ENCODE measurements at places on chromosomes 11 and 22.
A peak's percentile ranks its signal among the peaks of the same experiment; 100 is the strongest.

DNA sequence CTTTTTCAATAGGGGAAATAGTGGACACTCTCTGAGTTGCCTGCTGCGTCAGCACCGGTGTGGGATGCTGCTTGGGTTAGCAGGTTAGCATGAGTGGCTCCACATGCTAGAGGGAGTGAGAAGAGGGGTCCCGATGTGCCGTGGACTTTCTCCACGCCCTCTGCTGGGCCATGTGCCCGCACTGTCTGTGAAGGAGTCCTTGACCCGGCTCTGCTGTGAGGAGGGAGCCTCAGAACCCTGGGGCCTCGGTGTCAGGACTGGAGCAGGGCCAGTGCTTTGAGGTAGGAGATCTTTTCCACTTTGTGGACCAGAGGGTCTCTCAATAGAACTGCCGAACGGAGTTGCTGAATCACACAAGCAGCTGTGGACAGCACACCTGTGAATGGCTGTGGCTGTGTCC lies 14.8 kb downstream of the CTTN start:
- no peak for DNase-seq

GRCh38 chr22:46653596-46653995 lies 33.4 kb downstream of the GRAMD4 start:
- DNase-seq, result peak; percentile 23

GRCh38 chr11:36890841-36891240 lies 292.8 kb upstream of the RAG2 start:
- no peak for DNase-seq

DNA sequence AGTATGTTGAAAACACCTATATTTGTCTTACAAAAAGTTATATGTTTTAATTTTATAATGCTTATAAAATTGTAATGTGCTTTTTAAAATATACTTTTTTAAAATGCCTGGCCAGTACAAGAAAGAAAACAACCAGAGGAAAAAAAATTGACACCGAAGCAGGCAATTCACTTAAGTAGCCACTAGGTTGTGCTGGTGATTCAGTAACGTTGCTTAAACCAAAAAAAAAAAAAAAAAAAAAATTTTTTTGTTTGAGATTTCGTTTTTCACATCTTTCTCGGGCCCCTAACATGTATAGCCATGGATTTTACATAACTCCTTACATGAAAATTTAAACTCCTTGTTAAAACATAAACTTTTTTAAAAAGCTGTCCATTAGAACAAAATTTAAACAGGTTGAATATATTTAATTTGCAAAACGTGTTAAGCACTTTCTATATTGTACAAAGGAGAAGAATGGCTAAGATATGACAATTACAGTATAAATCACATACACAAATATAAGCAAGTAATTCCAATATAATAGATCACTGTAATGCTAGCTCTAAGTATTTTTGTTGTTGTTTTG lies 9.2 kb downstream of the OR8B4 start:
- DNase-seq, result peak; percentile 8

DNA sequence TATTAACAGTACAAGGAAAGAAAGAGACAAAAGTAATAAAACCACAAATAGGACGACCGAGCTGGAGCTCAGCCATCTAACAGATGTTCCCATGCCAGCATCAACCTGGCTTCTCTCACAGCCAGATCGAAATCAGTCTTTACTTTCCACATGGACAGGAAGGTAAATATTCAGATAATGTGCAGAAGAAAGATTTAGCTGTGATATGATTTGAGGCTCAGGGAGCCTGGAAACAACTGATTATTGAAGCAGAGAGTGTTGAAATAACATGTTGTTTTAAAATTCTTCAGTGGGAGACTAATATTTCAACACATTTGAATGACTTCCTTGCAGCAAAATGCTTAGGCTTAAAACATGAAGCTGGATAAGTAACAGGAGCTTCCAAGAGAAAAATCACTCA lies 546.8 kb downstream of the ETS1 start:
- DNase-seq, result no peak

DNA sequence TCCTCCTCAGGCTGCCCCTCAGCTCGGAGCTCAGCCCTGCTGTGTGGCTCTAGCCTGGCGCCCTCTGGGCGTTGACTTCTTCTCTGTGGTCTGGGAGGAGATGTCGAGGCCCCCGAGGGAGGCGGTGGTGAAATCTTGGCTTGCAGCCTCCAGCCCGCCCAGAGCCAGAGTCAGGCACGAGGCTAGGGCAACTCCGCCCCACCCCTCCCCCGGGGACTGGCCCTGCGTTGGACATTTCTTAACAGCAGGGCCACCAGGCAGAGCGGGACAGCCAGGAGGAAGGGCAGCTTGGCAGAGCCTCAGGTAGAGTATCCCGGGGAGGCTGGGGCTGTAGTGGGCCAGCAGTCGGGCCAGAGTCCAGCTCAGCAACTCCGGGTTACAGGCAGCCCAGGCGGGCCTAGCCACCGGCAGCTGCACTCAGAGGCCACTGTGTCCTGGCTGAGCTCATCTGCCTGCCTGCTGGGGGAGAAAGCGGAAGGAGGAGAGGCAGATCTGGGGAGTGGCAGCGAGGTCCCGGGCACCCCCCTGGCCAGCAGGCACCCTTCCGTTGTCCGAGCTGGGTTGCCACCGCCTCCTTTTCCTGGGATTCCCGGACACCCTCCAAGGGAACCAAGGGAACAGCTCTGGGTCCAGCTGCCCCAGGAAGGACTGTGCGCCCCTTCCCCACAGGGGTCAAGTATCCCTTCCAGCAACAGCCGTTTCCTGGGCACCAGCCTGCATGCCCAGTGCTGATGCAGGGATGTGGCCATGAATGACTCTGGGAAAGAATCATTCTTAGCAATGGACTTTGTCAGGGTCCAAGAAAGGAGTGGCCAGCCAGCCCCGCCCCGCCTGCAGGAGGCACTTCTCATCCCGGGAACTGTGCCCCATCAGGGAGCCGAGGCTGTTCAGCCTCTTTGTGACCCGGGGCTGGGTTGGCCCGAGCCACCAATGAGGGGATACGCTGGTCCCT lies at the start of gene ALDH3B1:
Gene ALDH3B1 (plus strand): TSS at position 238 of the 952 bp plus-strand sequence. CDS start 4,971 bp downstream, outside the sequence.
- DNase-seq, result no peak

DNA sequence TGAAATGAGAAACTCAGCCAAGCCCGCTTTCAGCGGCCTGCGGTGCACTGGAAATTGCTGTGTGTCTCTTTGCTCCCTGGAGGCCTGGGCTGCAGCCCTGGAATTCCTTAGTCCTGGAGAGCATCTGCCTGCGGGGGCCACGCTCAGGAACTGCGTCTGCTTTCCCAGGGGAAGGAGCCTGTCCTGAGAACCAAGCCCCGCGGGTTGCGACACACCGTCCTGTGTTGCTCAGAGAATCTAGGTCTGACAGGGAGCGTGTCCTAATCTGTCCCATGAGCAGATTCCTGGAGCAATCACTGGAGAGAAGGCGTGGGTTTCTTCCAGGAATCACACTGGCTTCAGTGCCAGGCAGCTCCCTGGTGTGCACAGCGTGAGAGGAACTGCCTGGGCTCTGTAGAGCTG lies 708.1 kb downstream of the BRD1 start:
- DNase-seq, result no peak

- DNase-seq, result no peak
Measured at GRCh38 chr11:94762208-94762607, 5.9 kb upstream of the AMOTL1 start.

DNA sequence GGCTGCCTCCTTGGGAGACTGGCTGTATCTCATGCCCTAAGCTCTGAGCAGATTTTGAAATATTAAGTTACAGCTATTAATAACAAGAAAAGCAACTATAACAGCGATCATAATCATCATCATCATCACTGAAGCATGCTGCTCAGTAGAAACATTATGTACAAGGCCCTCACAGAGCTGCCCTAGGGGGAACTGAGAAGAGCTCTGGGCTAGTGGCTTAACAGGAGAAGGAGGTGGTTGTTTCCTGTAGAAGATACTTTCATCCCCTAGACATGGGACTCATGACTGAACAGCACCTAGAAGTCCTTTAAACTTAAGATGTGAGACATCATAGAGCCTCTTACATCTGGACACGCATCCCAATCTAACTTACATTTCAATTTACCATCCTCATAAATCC lies 332.8 kb upstream of the PLET1 start:
- no peak for DNase-seq

- DNase-seq, result no peak
Measured at GRCh38 chr22:41752011-41752970, 48.2 kb upstream of the CCDC134 start.

DNA sequence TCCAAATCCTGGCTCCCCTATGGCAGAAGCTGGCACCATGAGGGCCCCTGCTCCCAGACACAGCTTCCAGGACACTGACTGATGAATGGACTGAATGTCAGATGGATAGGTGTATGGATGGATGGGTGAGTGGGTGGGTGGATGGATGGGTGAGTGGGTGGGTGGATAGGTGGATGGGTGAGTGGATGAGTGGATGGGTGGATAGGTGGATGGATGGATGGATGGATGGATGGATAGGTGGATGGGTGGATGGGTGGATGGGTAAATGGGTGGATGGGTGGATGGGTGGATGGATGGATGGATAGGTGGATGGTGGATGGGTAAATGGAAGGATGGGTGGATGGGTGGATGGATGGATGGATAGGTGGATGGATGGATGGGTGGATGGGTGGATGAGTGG lies 4.3 kb downstream of the FGF3 start:
- DNase-seq, result no peak

DNA sequence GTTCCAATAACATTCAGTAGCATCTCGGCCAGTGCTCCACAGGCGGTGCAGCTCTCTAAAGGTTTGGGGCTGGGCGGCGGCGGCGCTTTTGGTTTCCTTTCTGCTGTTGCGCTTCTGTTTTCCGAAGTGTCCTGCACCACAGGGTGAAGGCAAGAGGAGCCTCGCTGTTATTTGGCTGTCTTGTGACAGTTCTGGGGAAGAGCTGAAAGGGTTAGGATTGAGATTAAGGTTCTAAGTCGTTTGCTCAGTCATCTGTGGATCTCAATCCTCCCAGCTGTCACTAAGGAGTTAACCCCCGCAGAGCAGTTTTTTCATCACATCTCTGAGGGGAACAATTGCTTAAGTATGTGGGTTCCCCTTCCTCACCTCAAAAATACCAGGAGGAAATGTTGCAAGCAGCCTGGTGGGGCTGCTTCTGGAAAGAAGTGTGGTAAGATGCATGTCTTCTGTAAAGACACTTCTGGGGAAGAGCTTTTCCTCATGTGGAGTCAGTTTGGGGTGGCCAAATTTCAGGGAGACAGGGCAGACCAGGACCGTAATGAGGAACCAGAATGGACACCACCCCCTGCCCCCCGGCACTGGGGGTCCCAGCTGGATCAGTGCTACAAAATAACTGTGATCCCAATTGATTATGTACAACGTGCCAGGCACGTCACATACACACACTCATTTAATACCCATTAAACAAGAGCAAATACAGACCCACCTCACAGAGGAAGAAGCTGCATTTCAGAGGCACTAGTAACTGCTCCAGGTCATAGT lies 14.2 kb downstream of the TMEM121B start:
- no peak for DNase-seq

Measured in GM18507 (cell line).